ENCODE measurements at places on chromosomes 3 and 15.

- DNase-seq: no peak
Observed at GRCh38 chr3:196175116-196175625, 36.0 kb downstream of the ZDHHC19 start.

- no peak for DNase-seq
Observed at GRCh38 chr3:128094295-128095151, 29.1 kb downstream of the RUVBL1 start.

DNA sequence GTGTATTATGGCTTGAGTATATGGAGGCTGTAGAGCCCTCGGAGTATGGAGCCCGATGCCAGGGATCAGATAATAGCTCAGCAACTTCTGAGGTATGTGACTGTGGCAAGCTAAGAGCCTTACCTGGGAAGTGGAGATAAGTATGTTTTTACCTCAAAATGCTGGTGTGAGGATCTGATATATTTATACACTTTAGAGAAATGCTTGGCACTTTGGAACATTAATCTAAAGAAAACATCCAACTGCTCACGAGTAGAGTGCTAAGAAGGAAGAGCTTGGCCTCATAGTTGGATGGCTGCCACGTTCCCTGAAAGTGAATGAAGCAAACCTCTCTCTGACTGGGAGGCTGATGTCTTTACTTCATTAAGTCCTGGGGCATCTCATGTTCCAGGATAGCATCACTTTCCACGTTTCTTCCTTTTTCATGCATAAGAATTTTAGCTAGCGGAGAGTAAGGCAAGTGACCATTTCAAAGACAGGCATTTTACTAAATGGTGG is 58.9 kb upstream of the GOLGA8J start:
- DNase-seq: no peak

GRCh38 chr3:43104660-43105595 is 951 bp downstream of the POMGNT2 start:
- no peak for DNase-seq

DNA sequence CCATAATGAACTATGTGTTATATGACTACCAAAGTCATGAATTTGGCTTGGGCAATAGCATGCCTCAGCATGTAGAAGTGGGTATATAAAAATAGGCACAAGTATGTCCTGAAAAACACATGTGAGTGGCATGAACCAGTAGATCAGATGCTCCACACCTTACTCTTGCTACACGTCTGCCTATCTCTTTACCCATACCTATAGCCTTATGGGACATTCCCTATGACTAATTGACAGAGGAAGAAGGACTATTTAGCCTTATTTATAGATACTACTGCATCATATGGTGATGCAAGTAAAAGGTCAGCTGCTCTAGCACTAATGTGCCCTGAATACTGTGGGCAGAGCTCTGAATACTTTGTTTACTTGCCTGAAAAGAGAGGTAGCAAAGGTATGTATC is 81.0 kb upstream of the ZPLD1 start:
- no peak for DNase-seq

GRCh38 chr3:52283306-52283705 is 4.3 kb upstream of the GLYCTK start:
- no peak for DNase-seq

DNA sequence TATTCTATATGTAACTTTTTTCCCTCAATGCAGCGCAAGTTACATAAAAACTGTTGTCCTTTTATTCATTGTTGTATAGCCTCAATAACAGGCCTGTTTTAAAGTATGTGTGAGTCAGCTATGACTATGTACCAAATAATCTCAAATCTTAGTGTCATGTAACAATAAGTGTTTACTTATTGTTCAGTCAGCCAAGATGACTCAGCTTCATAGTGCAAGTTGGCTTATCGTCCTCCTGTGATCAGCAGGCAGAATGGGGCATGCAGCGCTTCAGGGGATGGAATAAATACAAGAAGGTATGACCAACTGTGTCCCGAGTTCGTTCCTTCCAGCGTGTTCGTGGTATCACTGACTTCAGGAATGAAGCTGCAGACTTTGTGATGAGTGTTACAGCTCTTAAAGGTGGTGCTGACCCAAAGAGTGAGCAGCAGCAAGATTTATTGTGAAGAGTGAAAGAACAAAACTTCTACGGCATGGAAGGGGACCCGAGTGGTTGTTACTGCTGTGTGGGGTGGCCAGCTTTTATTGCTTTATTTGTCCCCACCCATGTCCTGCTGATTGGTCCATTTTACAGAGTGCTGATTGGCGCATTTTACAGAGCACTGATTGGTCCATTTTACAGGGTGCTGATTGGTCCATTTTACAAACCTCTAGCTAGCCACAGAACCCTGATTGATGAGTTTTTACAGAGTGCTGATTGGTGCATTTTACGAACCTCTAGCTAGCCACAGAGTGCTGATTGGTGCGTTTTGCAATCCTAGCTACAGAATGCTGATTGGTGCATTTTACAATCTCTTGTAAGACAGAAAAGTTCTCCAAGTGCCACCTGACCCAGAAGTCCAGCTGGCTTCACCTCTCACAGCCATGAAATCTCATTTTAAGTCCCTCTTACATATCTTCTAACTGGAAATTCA is 1016.0 kb downstream of the MCTP2 start:
- DNase-seq: no peak

DNA sequence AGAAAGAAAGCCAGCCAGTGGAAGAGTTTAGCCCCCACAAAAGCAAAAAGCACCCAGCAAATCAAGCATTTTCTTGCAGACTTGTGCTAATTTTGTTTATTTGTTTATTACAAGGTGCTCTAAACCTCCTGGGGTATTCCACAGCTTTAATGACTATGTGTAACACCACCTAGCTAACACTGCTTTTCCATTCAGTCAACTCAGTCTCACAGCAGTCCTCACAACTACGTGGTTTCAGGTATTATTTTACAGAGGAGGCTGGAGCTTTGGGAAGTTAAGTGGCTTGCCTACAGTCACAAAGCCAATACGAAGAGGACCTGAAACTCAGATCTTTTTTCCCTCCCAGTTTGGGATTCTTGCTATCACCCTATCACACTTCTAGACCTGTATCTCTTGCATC is 14.8 kb downstream of the SOX14 start:
- DNase-seq: no peak

GRCh38 chr3:170712798-170713197 is 126.9 kb upstream of the SLC7A14 start:
- no peak for DNase-seq

DNA sequence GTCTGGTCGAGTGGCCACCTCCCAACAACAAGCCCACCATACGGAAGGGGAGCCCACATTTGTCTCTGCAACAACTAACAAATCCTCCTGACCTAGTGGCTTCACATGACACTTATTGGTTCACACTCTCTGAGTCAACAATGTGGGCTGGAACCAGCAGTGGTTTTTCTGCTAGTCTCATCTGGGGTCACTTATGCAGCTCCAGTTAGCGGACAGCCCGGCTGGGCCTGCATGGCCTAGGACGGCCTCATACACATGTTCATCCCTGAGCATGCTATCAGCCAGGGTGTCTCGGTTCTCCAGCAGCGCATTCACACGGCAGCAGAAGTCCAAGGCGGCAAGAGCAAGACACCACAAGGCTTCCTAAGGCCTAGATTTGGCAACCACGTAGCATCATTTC is 281.7 kb downstream of the XXYLT1 start:
- DNase-seq: no peak

- no peak for DNase-seq
Observed at GRCh38 chr15:68556139-68556990, 22.4 kb upstream of the CORO2B start.

DNA sequence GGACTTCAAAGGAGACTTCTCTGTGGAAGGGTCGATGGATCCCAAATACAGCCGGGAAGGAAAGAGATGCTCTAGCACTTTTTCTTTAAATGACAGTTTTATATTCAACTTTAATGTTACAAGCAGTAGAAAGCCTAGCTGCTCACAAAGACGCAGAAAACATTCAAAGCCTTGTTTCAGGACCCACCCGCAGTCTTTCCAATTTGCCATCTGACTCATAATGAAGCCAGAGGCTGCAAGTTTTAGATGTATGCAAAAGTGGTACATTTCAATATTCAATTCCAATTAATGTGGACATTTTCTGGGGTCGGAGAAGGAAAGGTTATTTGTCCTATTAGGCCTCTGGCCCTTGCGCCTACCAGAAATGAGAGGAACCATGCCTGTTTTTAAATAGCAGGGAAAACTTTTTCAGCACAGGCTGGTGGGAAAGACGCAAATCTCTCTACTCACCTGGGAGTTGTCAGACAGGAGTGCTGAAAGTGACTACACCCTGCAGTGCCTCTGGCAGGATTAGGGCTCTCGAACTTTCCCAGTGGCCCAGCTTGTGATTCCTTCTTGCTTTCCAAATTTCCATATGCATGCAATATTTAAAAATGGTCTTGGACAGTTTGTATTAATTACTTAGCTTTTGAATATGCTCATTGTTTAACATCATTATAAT is 117.4 kb upstream of the MBNL1 start:
- DNase-seq: no peak

- no peak for DNase-seq
Observed at GRCh38 chr15:62647202-62647842, 395.2 kb upstream of the TPM1 start.

DNA sequence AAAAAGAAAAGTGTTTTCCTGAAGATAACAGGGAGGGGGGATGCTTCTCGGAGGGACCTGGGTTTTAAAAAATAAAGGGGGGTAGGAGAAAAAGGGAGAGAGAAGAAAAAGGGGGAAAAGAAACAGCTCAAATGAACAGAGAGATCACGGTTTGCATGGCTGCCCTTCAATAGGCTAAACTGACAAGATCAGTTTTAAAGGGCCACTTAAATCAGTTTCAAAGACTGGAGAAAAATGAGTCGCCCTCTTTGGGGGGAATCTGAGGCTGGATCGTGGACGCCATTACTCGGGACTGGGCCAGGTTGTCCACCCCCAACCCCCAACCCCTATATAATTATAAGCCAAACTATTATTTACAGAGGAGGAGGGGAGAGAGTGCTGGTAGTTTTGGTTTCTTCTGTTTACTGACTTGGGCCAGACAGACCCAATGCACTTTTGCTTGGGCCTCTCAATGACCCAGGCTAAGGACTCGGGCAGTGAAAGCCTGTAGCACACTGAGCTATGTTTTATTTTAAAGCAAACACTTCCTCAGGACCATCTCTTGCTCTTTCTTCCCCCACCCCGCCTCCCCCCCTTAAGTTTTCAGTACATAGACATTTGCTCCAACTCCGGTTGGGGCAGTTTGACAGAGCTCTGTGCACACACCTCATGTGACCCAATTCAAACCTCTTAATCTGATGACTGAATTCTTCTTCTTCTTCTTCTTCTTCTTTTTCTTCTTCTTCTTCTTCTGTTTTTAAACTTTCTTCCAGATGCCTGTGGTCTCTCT is 6.3 kb downstream of the NR2F2 start:
- no peak for DNase-seq

- DNase-seq: no peak
Observed at GRCh38 chr3:61936344-61936937, 375.1 kb downstream of the PTPRG start.
